Suppressor macrophage treated with lipopolysaccharide for 4 hours (primary cell): ENCODE measurements at places on chromosomes 2 and 18.

DNA sequence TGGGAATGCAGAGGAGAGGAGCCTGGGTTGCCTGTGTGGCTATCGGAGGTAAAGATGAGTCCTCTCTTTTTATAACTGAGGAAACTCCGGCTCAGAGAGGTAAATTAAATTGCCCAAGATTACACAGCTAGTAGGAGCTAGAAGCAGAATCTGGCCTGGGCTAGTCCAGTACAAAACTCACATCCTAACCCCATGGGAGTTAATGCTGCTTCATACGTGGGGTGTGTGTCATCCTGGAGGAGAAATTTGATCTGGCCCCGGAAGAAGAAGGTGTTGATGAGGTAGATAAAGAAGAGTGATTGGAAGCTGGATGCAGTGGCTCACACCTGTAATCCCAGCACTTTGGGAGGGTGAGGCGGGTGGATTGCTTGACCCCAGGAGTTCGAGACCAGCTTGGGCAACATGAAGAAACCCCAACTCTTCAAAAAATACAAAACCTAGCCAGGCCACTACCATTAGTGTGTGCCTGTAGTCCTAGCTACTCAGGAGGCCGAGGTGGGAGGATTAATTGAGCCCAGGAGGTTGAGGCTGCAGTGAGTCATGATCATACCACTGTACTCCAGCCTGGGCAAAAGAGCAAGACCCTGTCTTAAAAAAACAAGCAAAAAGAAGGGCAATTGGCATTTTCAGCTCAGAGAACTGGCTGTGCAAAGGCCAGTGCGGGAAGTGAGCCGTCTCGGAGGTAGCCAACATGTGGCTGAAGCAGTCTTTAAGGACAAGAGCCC lies 33.7 kb downstream of the CTIF start:
- no peak for DNase-seq

GRCh38 chr18:48007955-48008701 lies 77.7 kb upstream of the SMAD2 start:
- peak; percentile 48 for DNase-seq

DNA sequence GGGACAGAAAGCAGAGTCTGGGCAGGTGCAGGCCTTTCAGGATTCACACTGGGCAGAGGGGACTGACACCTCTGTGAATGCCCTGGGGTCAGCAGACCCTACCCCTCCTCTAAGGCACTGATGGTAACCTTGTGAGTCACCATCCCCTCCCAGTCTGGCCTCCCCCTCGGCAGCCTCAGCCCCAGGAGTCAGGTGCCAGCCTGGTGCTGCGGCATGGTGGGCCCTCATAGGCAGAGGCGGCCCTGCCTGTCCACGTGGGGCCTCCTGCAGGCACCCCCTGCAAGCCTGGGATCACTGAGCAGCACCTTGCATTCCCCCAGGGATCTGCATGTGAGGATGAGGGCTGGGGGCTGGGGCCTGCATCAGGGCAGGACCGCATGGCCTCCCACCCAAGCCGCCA lies 4.8 kb upstream of the GPR17 start:
- no peak for DNase-seq

DNA sequence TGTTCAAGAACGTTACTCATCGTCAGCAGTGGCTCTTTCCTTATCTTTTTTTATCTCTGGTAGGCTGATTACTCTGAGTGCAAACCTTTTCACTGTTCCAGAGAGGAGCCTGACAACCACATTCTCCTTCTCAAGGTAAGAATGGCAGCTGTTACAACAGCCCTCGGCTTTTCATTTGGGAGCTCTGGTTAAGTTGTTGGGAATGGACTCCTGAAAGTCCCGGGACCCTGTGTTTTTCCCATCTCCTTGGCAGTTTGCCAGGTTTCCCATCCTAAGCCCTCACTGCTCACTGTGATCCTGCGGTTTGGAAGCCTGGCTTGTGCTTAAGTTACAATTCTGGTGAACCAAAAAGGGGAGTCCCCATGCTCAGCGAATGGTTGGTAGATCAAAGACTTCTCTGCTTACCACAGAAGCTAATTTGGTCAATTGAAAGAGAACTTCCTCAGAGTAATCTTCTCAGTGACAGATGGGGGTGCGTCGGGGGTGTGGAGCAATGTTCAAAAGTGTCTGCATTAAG lies 122.3 kb downstream of the LYPD6B start:
- peak; percentile 30 for DNase-seq

DNA sequence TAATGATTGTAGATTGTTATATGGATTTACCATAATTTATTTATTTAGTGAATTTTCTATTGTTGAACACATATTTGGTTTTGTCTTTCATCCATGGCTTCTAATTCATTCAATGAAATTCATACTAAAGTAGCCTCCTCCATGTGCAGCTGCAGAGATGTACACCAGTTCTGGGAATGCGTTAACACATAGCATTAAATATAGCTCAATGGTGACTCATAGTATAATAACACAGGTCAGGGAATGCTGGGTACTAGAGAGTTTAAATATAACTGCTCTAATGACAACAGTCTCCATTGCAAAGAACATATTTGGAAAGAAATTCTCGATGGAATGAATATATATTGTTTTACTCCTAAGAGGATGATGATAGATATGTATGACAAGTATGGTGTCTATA lies 1190.2 kb upstream of the NRXN1 start:
- no peak for DNase-seq

GRCh38 chr2:30631051-30631671 lies 176.1 kb downstream of the CAPN13 start:
- no peak for DNase-seq

GRCh38 chr18:9885170-9886004 lies at the start of gene TXNDC2:
TXNDC2 (plus strand) TSS chr18:9885973; CDS start chr18:9886681, 708 bp downstream.
- no peak for DNase-seq

DNA sequence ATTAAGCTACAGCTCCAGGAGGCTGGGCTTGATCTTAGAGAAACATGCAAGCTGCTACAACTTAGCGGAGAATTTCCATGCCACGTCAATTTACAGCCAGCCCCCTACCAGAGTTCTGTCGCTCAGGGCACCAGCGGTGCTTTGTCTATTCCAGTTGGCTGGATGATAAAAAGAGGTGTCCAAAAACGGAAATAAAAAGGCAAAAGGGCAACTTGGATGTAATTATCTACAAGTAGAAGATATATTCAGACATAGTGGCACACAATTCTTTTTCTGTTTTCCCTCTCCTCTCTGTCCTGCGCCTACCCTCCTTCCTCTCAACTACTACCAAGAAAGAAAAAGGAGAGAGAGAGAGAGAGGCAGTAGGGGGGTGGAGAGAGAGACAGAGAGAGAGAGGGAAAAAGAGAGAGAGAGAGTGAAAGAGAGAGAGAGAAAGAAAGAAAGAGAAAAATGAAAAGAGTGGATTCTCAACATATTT lies 363 bp upstream of the RFTN2 start:
- DNase-seq = no peak

- DNase-seq = peak; percentile 32
Observed at GRCh38 chr2:168495524-168495923, 39.5 kb downstream of the CERS6 start.

- DNase-seq = no peak
Observed at GRCh38 chr2:10095175-10095574, 15.0 kb upstream of the CYS1 start.

DNA sequence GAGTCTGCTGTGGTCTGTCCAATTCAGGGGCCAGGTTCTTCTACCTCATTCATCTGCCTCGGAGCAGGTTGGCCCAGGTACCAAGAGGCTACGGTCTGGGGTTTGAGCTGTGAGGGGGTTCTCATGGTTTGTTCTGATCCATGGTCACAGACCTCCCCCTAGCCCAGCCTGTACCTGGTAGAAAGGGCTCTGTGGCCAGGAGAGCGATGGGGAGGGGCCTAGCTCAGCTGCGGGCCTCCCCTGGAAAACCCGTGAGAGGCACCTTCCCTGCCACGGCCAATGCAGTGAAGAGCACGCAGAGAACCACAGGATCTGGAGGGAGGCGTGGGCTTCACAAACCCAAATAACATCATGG lies 19.6 kb upstream of the ALLC start:
- DNase-seq = no peak

GRCh38 chr2:219939647-219940046 lies 312.2 kb downstream of the SLC4A3 start:
- no peak for DNase-seq

GRCh38 chr18:27719680-27720079 lies 457.2 kb downstream of the CDH2 start:
- DNase-seq = no peak

DNA sequence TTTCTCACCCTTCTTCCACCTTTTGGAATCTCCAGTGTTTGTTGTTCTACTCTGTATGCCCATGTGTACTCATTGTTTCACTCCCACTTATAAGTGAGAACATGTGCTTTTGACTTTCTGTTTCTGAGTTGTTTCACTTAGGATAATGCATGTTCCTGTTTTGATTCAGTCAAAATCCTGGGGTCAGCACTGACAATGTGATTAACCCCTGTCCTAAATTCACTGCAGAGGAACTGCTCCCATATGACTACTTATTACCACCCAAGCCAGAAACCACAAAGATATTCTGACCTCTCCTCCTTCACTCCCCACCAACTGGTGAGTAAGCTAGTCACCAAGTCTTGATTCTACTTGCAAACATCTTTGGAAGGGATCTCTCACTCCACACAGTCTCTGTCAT lies 251.4 kb upstream of the TCF4 start:
- DNase-seq = peak; percentile 85

DNA sequence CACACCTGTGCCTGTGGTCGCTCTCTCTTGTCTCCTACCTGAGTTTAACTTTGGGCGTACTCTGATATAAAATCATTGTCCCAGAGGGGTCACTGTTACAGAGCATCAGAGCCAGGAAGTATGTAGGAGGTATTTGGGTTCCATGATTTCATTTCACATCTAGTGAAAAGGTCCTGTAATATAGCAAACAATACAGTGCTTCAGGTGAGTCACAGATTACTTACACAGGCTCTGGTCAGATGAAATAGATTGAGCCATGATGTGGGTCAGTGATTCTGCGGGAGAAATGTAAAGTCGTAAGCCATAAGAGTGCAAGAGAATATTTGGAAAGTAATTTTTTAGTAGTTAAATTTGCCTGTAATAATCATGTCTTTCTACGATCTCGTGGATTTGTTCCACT lies 70.2 kb downstream of the SOCS6 start:
- no peak for DNase-seq

DNA sequence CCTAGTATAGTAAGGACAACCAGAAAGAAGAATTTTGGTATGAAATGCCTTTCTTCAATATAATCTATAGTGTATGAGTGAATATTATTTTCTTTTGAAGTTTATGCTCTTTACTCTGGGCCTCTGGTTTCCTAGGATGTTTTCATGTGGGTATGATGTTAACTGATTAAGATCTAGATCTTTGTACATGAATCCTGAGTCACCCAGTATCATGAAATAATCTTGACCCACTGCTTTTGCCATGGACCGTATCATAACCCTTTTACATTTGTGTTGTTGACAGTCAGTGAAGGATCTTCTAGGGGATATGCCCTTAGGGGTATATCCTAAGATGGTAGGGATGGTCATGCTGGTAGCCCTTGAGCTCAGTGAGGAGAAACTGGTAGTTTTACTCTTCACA lies 100.3 kb downstream of the RAB3GAP1 start:
- DNase-seq = no peak

DNA sequence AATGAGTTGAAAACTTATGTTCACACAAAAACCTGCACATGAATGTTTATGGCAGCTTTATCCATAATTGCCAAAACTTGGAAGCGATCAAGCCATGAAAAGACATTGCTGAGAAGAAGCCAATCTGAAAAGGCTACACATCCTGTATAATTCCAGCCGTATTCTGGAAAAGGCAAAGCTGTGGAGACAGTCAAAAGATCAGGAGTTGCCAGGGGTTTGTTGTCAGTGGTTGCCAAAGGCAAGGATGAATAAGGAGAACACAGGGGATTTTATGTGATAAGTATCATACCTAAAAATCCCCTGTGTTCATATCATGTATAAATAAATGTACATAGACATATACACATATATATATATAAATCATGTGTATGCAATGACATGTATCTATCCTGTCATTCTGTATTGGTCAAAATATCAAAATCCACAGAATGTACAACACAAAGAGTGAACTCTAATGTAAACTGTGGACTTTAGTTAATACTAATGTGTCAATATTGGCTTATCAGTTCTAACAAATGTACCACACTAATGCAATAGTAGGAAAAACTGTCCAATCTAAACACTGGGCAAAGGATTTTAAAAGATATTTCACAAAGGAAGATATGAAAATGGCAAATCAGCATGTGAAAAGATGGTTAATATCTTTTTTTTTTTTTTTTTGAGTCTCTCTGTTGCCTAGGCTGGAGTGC lies 75.8 kb downstream of the PTRHD1 start:
- DNase-seq = no peak

DNA sequence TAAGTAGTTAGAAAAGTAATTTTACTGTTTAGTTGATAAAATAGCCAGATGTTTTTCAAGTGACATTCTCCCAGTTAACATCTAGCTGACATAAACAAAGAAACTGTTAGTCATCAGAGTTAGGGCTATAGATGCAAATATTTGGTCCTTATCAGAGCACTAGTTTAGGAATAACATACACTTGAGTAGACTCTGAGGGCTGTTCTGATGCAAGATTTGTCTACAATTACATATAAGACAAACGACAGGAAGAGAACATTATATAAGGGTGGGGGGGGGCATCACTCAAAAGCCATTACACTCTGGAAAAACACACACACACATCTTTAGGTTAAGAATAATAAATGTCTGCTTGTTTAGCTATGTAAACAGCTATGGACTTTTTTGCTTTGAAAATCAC lies 554.4 kb upstream of the LRRTM1 start:
- DNase-seq = no peak

- DNase-seq = no peak
Observed at GRCh38 chr2:95060446-95061118, 35.1 kb downstream of the MAL start.

GRCh38 chr18:40163254-40163653 lies 1791.8 kb upstream of the PIK3C3 start:
- DNase-seq = no peak

GRCh38 chr2:108316033-108316432 lies 27.3 kb downstream of the SULT1C2 start:
- no peak for DNase-seq

GRCh38 chr18:78517973-78518372 lies 461.6 kb upstream of the SALL3 start:
- DNase-seq = no peak

DNA sequence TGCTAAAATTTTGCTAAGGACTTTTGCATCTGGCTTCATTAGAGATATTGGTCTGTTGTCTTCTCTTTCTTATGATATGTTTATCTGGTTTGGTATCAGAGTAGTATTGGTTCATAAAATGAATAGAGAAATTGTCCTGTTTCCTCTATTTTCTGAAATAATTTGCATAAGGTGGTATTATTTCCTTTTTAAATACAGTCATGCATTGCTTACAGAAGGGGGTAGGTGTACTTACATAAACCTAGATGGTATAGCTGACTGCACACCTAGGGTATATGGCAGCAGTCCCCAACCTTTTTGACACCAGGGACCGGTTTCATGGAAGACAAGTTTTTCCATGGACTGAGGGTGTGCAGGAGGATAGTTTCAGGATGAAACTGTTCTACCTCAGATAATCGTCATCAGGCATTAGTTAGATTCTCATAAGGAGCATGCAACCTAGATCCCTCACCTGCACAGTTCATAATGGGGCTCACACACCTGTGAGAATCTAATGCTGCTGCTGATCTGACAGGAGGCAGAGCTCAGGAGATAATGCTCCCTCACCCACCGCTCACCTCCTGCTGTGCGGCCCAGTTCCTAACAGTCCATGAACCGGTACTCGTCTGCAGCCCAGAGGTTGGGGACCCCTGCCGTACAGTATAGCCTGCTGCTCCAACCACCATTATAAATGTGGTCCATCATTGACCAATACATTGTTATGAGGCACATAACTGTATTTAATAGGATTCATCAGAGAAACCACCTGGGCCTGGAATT lies 189.2 kb downstream of the FAM210A start:
- no peak for DNase-seq

- DNase-seq = peak; percentile 8
Observed at GRCh38 chr18:62938006-62938405, 222.7 kb downstream of the PHLPP1 start.
